ENCODE measurements at places on chromosomes 6 and 20.

DNA sequence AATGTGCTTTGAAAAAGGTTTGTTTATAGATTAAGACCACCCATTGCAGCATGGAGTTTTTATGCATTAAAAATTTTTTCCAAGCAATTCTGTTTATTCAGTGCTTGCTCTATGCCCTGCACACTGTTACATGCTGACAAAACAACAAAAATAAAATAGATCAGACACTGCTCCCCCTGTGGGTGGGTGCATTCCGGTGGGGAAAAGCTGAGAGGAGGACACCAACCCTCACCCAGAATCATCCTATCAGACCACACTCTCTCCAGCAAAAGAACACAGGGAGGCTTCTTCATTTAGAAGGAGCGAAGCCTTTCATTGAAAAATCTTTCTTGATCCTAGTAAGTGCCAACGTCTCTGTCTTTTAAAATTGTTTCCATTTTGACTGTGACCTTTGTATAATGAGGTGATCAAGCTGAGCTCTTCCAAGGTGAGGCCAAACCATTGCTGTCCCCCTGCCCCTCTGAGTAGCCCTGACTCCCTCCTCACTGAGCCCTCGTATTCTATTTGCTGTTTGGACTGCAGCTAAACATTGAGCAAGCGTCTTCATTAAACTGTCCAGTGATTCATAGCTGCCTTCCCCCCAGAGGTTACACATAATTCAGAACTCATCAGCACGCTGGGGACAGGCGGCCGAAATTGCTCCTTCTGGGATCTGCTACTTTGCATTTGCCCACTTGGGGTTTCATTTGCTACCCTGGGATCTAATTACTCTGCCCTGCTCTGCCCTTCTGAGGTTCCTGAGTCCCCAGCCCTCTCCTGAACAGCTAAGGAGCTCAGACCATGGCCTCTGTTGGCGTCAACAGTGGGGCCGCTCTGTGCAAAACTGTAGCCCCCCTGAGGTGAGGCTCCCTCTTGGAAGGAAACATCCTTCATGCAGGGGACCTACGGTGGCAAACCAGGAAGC lies 102.4 kb downstream of the F13A1 start:
- no peak for DNase-seq
- H3K4me3 ChIP-seq = no peak overlapping the region
- no peak overlapping the region for H3K27ac ChIP-seq
- H3K36me3 ChIP-seq = no peaks in the 10 kb centered on the region
- no peaks in the 10 kb centered on the region for H3K27me3 ChIP-seq

DNA sequence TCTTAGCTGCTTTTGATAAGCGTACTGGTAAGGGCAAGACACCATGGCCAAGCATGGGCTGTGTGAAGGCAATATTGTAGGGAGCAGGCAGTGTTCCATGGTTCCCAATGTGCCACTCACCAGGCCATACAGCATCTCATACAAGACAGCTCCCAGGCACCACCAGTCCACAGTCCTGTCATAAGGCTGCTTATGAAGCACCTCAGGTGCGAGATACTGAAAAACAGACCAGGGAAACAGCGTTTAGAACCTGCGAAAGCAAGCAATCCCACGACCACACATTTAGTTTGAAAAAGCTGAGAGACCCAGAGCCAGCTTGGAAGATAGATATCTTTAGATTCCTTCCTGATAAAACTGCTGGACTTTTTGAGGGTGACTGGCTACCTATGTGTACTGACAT lies 119.1 kb upstream of the SLC2A12 start:
- no peak overlapping the region for H3K27ac ChIP-seq
- no peak overlapping the region for H3K4me3 ChIP-seq
- no peaks in the 10 kb centered on the region for H3K27me3 ChIP-seq
- peaks cover 33% of the 10 kb centered on the region for H3K36me3 ChIP-seq

DNA sequence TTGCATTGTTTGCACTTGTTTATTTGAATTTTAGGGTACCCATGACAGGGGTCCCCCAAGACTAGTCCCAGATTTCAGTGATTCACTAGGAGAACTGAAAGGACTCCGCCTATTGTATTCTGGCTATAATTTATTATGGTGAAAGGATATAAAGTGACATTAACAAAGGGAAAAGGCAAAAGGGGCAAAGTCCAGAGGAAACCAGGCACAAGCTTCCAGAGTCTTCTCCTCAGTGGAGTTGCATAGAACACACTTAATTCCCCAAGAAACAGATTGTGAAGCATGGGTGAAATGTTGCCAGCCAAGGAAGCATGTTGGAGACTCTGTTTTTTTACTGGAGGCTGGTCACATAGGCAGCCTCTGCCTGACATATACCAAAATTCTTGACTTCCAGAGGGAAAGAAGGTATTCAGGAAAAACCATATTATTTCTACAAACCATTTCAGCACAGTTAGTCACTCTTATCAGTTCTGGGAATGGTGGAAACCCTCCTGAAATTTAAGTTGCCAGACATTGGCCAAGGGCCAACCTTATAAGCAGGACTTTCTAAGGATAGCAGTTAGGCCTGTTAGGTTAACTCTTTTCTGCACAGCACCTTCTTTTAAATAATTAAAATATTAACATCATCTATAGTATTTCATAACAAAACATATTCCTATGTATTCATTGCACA lies 71.8 kb downstream of the FIG4 start:
- no peak overlapping the region for H3K27ac ChIP-seq
- no peak for DNase-seq
- no peaks in the 10 kb centered on the region for H3K36me3 ChIP-seq
- no peaks in the 10 kb centered on the region for H3K27me3 ChIP-seq

DNA sequence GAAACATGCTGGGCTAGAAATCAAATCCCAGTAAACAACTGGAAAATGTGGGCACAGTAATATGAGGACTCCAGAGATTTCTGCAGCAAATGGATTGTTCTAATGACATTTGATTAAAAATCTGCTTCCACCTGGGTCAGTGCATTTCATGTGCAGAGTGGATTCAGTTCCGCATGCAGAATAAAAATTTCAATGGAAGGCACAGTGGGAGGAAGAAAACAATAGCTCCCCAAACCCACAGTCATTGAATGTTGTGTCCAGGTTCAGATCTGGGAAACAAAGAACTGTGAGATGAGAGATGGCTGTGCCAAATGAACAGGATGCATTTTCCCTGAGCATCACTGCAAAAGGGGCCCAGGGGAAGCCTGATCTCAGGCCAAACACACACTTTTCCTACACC lies 403.1 kb downstream of the BTBD9 start:
- DNase-seq = no peak
- H3K4me3 ChIP-seq = no peak overlapping the region
- H3K27ac ChIP-seq = no peak overlapping the region
- H3K36me3 ChIP-seq = no peaks in the 10 kb centered on the region

DNA sequence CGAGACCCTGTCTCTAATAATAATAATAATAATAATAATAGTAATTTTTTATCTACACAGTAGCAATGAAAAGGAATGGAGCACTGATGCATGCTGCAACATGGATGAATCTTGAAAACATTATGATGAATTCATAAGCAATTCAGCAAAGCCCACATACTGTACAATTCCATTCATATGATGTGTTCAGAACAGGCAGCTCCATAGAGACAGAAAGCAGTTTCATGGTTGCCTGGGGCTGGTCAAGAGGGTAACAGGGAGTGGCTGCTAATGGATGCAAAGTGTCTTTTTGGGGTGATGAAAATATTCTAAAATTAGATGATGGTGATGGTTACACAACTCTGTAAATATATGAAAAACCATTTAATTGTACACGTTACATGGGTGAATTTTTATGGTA lies 43.6 kb downstream of the SLC24A3 start:
- H3K4me1 ChIP-seq = no peaks in the 10 kb centered on the region
- no peak for DNase-seq
- no peak overlapping the region for H3K4me3 ChIP-seq
- H3K27me3 ChIP-seq = no peaks in the 10 kb centered on the region
- H3K36me3 ChIP-seq = no peaks in the 10 kb centered on the region

DNA sequence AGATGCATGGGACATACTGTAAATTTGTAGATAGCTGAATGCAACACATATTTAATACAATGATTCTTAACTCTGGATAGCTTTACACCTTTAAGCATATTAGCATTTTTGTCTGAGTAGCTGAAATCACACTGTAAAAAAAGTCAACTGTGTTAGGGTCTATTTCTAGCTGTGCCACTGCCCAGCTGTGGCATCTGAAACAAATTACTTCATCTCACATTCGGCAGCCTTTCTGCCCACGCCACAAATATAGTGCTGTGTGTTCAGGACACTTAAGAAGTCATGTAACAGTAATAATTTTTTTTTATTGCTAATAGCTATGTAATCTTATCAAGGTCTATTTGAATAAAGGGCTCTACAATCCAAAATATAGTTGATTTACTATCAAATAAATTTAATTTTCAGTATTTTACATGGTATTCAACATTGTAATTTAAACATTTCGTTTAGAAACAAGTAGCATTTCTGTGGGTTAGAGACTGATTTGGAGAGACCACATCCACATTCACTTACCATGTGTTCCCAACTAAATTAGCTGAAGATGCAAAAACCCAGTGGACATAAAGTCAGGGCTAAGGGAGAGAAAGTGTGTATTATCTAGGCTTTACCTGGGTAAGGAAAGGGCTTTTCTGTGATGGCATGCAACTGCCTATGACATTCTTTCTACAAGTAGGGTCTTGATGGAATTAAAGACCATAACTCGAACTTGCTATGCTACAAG lies 276.7 kb downstream of the PLCB1 start:
- no peak overlapping the region for H3K4me3 ChIP-seq
- no peaks in the 10 kb centered on the region for H3K36me3 ChIP-seq
- no peak for DNase-seq
- H3K27ac ChIP-seq = no peak overlapping the region
- no peaks in the 10 kb centered on the region for H3K4me1 ChIP-seq

DNA sequence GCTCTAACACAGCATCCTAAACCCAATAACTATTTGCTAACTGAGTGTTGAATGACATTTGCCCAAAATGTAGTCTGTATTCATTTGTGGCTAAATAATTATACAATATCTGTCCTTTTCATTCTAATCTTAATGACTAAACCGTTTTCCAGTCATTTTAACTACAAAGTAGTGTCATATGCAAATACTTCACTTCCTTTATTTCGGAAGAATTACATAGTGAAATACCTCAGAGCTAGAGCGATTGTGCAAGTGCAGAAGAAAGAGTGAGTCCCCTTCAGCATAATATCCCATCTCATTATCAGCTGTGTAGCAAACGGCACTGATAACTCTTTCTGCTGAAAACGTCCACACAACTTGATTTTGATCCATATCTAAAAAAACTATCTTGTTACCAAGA lies 66.2 kb downstream of the ROS1 start:
- no peaks in the 10 kb centered on the region for H3K36me3 ChIP-seq
- H3K27me3 ChIP-seq = no peaks in the 10 kb centered on the region
- no peak overlapping the region for H3K4me3 ChIP-seq
- no peaks in the 10 kb centered on the region for H3K4me1 ChIP-seq

- H3K4me3 ChIP-seq = no peak overlapping the region
- peaks cover 15% of the 10 kb centered on the region for H3K4me1 ChIP-seq
- H3K27me3 ChIP-seq = no peaks in the 10 kb centered on the region
- DNase-seq = no peak
- no peaks in the 10 kb centered on the region for H3K36me3 ChIP-seq
- no peak overlapping the region for H3K27ac ChIP-seq
Observed at GRCh38 chr20:8216375-8217200, 84.5 kb downstream of the PLCB1 start.
